RWPE2 (cell line): ENCODE measurements at places on chromosomes 4 and X.

- no peak for DNase-seq
These were observed 405.6 kb downstream of the FAM47A start for GRCh38 chrX:33726281-33727160.

- DNase-seq, result no peak
These were observed 14.5 kb downstream of the SOD3 start for GRCh38 chr4:24809815-24810405.

DNA sequence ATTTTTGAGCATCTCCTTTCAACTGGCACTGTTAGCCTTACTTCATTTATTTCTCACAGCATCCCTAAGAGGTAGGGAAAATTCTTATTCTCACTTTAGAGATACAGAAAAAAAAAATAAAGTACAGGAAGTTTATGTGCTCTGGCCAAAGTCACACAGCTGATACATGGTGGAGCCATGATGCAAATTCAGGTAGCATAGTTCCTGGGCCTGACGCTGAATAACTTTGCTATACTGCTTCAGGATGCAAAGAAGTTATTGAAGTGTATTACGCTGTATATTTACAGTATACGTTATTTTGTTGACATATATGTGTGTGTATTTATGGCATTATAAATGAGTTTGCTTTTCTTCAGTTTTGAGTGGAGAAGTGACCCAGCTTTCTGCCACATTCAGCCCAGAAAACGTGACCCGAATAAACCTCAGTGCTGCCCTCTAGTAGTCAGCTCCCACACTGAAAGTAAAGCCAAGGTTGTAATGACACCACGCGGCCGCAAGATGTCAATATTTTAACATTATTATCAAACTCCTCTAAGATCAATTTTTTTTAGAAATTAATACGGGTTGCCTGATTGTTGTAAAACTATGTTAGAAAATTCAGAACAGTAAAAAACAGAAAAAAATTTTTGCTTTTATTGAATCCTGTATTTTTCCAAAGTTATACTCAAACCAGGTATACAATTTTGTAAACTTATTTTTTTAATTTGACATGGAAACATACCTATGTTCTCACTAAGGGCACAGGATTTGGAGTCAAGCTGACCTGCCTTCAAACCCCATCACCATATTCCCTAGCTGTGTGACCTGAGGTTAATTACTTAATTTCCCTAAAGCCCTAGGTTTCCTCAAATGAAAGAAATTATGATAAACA, 3.8 kb upstream of the GUCY2F start:
- no peak for DNase-seq

DNA sequence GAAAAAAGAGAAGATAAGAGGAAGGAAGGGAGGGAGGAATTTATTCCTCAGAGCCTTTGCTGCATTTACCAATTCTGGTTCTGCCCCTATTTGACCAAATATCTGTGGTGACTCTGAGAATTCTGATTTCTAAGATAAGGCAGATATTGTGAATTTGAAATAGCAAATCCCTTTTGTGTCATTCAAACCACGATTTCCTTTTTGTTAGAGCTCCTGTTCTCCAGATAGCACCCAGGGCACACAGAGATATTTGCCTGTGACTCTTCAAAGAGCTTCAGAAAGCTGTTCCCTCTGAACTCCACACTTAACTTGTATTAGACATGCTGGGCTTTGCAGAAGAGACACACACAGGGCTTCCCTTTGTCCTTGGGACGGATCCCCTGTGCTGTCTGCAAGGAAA, 272.2 kb downstream of the DHRSX start:
- DNase-seq, result no peak

GRCh38 chr4:17717301-17717700, 64.1 kb downstream of the FAM184B start:
- DNase-seq, result no peak

DNA sequence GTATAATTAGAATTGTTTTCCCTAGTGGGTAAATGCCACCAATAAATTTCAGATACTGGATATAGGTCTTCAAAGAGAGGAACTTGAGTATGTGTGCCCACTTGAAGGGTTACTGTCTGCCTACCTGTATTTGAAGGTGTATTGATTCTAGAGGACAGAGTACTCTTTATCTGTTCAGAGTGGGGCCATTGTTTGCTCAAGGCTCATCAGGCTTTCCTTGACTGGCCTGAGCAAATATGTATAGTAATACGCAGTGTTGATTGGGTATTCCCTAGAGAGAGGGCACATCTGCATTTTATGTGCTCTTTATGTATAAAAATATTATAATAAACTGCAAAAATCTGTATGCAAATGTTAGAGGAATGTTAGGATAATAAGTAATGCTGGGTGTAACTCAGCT, 23.7 kb downstream of the RP2 start:
- no peak for DNase-seq

DNA sequence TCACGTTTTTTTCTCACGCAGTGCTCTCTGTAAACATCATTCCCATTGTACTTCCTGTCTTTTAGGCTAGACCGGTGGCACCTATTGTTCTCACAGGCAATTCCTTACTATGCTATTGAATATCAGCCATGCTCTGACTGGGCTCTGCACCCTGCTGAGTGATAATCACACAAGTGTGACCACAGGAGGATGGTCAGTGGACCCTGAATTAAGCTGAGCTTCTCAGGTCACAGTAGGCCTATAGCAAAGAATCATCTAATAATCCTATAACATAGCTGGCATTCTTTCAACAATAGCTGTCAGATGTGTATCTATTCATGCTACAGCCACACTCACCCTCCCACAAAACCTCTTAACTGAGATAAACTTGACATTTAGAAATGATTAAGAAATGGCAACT, 2399.8 kb upstream of the TENM3 start:
- no peak for DNase-seq

DNA sequence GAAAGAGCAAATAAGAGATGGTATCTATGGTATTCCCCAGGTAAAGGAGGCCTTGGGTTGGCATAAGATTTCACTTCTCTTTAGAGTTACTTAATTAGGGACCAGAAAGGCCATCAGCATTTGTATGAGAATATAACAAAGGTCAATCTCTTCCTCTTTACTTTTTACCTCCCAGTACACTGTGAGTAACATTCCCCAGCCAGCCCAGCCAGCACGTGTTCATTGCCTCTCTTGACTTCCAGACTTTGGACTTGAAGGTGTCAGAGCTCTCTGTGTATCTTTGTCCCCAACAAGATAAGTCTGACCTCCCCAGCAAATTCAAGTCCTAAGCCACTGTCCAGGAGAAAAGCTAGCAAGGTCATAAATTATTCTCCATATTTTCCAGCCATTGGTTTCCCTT, 110.5 kb downstream of the AR start:
- no peak for DNase-seq

DNA sequence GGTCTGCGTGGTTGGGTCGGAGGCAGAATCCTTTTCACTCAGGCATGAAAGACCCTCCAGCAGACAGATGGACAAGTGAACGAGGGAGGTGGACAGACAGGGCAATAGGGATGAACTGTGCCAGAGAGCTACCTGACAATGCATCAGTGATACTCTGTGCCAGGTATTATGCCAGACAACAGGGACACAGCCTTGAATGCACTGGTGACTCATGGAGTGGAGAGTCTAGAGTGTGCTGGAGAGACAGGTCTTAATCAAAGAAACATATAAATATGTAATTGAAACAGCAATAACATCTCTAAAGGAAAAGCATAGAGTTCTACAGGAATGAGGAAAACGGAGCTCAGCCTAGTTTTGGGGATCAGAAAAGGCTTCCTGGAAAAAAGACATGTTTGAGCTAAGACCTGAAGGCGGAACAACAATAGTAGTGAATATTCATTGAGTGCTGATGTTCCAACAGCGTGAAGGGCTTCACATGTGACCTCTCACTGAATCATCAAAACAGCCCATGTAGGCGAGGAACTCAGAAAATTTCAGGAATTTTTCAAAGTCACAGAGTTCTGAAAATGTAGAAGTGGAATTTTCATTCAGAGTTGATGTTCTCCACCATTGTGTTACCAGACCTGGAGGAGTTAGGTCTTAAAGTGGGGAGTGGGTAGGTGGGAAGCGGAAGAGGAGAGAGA, 20.0 kb upstream of the FGFBP2 start:
- DNase-seq, result no peak

DNA sequence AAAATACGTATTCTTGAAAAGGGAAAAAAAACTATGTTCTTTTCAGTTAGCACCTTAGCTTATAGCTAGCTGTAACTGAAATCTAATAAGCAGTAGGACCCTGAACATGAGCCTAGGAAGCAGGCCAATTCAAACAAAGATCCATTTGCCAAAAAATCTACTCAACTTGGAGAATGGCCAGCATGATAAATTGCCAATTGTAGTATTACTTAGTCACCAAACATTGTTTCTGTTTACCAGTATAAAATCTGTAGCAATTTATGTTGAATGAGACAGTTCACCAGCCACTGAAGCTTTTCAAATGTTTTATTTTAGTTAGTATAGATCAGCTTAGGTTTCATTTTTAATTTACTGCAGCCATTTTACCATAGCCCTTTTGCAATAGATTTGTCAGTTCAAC, 323.6 kb upstream of the DIPK2B start:
- no peak for DNase-seq

- DNase-seq, result no peak
These were observed 6.9 kb downstream of the KLHL5 start for GRCh38 chr4:39068907-39069306.

- no peak for DNase-seq
These were observed 17.8 kb downstream of the IDS start for GRCh38 chrX:149487292-149487691.

DNA sequence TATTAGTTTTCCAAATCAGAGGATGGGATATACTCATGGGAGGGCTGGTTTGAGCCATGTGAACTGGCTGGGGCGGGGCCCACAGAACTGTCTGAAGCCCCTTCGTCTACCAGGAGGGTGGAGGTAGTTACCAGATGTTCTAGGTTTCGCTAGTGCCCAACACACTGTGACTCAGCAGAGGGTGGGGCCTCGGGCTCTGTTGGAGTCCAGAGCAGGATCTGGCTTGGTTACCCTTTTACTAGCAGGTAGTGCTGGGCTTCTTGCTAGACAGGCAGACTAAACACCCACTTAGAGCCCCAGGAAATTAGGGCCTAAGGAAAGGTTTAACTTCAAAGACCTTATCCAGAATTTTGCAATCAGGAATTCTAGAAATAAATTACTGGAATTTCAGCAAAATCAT, 56.2 kb upstream of the CHRDL1 start:
- no peak for DNase-seq

- no peak for DNase-seq
These were observed 446.5 kb downstream of the SPRY1 start for GRCh38 chr4:123843137-123843536.

DNA sequence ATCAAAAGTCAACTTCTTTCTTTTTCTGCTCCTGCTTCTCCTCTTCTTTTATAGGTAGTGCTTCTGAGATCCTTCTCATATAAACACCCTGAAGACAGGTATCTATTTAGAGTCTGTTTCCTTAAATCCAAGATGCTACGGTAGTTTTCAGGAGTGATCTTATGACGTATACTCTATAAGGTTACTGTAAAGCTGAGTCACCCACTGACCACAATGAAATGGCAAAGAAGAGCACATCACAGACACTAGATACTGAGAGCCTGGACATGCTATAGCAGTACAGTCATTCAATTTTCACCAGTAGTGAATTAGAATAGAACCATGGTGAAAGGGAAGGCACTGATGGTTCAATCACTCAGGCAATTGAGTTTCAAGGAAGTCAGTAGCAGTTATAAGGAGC, 412.5 kb downstream of the ADAM29 start:
- DNase-seq, result no peak

GRCh38 chr4:180757927-180758326, 1485.3 kb upstream of the TENM3 start:
- DNase-seq, result no peak

GRCh38 chr4:73609706-73610105, 10.5 kb downstream of the RASSF6 start:
- no peak for DNase-seq

DNA sequence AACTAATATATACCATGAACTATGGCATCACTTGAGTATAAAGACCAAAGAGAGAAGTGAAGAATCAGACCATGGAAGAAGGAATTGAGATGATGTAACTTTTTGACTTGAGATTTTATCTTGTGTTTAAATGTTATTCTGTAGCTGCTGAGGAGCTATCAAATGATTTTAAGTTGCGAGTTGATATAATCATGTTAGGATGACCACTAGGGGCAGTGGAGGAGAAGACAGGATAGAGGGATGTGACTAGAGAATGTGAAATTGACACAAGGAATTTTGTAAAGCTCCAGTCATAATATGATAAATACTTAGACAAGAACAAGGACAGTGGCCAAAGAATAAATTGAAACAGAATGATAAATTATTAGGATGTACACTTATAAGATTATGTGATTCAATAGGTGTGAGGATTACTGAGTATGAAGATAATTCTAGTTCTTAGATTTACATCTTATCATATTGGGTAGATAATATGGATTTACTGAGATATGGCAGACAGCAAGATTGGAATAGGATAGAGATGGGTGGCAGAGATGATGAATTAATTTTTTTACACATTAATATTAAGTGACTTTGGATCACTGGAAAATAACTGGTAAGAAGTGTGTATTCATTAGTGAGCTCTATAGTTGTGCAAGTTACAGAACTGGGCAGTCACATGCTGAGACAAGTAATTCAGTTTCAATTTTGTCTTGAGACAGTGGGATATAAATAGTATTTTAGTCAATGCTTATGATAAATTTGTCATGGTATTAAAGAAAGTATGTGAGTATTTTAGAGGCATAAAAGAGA, 816.0 kb upstream of the PCDH10 start:
- no peak for DNase-seq

- DNase-seq, result no peak
These were observed 15.4 kb downstream of the AFP start for GRCh38 chr4:73451404-73451803.

- no peak for DNase-seq
These were observed 1.3 kb downstream of the AMER1 start for GRCh38 chrX:64204252-64204651.

DNA sequence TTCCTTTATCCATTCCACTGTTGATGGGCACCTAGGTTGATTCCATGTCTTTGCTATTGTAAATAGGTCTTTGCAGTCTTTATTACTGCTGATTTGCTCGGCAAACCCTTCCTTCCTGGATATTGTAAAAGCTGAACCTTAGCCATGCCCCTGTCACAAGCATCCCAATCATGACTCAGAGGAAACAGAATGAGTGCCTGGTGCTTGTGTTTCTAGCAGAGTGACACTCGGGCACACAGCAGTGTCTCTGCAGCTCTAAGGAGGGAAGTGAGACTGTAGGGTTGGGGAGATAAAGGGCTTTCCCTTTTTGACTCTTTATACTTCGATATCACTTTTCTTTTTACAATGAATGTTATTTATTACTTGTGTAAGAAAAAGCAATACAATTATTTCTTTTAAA, 83.3 kb downstream of the AKAP4 start:
- no peak for DNase-seq

- DNase-seq, result no peak
These were observed 127.0 kb downstream of the IL15 start for GRCh38 chr4:141763374-141763773.
